Adrenal gland (tissue), 19 donors: ENCODE measurements at places on chromosomes 4 and X.

- H3K4me1 ChIP-seq = no peaks in the 10 kb centered on the region
- no peak overlapping the region for H3K4me3 ChIP-seq
- peaks cover 21% of the 10 kb centered on the region for H3K27me3 ChIP-seq
These were observed 2.0 kb downstream of the ANXA3 start for GRCh38 chr4:78553529-78554060.

DNA sequence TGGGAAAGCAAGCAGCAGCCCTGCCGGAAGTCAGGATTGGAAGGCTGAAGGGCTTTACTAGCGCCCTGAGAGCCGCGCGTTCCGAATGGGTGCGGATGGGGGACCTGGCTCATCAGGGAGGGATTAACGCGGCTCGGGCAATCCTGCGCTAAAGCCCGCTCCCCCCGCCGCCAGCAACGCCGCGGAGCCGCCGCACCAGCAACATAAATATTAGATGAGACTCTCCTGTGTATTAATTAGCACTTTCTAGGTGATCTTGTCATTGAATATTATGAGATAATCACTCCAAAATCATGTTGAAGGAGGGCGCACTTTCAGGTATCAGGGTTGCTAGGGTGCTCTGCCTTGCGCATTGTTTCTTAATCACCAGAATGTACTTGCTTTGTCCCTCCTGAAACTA lies 357.2 kb upstream of the FAM241A start:
- H3K36me3 ChIP-seq = no peaks in the 10 kb centered on the region
- no peak for DNase-seq
- no peaks in the 10 kb centered on the region for H3K4me1 ChIP-seq
- no peak overlapping the region for H3K4me3 ChIP-seq
- no peak overlapping the region for H3K27ac ChIP-seq
- no peaks in the 10 kb centered on the region for H3K27me3 ChIP-seq

GRCh38 chr4:83024233-83024632 lies 10.8 kb upstream of the COPS4 start:
- no peak for DNase-seq
- no peak overlapping the region for H3K27ac ChIP-seq
- no peaks in the 10 kb centered on the region for H3K4me1 ChIP-seq
- H3K4me3 ChIP-seq = no peak overlapping the region
- no peaks in the 10 kb centered on the region for H3K36me3 ChIP-seq

GRCh38 chr4:8523766-8524165 lies 56.4 kb upstream of the GPR78 start:
- no peaks in the 10 kb centered on the region for H3K27me3 ChIP-seq
- no peaks in the 10 kb centered on the region for H3K4me1 ChIP-seq
- no peak for DNase-seq
- H3K36me3 ChIP-seq = no peaks in the 10 kb centered on the region

GRCh38 chr4:84847978-84848377 lies 118.5 kb downstream of the WDFY3 start:
- no peak overlapping the region for H3K27ac ChIP-seq
- H3K27me3 ChIP-seq = no peaks in the 10 kb centered on the region
- H3K4me1 ChIP-seq = peaks cover 18% of the 10 kb centered on the region
- H3K4me3 ChIP-seq = no peak overlapping the region
- H3K36me3 ChIP-seq = peaks cover 9% of the 10 kb centered on the region

GRCh38 chr4:4781936-4782707 lies 77.3 kb upstream of the MSX1 start:
- no peak overlapping the region for H3K27ac ChIP-seq
- H3K36me3 ChIP-seq = no peaks in the 10 kb centered on the region
- no peak for DNase-seq
- no peaks in the 10 kb centered on the region for H3K4me1 ChIP-seq
- H3K27me3 ChIP-seq = no peaks in the 10 kb centered on the region

GRCh38 chr4:128601991-128602695 lies 207.4 kb upstream of the JADE1 start:
- no peak overlapping the region for H3K4me3 ChIP-seq
- no peaks in the 10 kb centered on the region for H3K36me3 ChIP-seq
- no peaks in the 10 kb centered on the region for H3K27me3 ChIP-seq

DNA sequence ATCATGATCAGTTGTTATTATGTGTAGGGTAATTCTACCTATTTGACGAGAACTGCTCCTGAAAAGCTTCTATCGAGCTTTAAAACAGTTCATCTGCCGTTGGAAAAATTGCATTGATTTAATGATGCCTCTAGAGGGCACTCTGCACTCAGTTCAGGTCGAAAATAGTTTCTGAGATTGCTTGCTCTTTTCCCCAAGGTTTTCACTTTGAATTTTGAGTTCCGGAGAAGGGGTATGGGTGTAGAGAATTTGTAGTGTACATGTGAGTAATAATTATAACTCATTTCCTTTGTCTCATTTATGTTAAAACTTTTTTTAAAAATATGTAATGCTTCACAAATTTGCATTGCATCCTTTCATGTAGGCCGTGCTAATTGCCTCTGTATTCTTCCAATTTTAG lies 28.4 kb upstream of the TNIP3 start:
- H3K27me3 ChIP-seq = no peaks in the 10 kb centered on the region
- H3K4me1 ChIP-seq = no peaks in the 10 kb centered on the region
- no peaks in the 10 kb centered on the region for H3K36me3 ChIP-seq
- no peak overlapping the region for H3K27ac ChIP-seq

DNA sequence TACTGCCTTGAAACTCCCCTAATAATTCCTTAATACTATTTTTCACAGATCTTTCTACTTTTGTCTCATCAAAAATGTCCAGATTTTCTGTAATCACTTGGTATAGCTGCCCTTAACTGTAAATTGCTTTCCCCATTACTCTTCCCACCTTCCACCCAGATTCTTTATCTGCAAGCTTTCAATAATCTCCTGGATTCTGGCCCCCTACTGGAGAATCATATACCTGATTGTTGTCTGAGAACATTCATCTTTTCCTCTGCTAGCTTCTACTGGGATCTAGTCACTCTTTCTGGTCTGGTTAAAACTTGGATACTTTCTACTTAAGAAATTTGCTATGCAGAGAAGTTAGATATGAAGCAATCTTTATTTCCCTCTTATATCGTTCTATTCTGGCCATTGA lies 552.6 kb downstream of the PCDH19 start:
- H3K36me3 ChIP-seq = no peaks in the 10 kb centered on the region
- no peaks in the 10 kb centered on the region for H3K4me1 ChIP-seq
- DNase-seq = no peak
- H3K4me3 ChIP-seq = no peak overlapping the region

DNA sequence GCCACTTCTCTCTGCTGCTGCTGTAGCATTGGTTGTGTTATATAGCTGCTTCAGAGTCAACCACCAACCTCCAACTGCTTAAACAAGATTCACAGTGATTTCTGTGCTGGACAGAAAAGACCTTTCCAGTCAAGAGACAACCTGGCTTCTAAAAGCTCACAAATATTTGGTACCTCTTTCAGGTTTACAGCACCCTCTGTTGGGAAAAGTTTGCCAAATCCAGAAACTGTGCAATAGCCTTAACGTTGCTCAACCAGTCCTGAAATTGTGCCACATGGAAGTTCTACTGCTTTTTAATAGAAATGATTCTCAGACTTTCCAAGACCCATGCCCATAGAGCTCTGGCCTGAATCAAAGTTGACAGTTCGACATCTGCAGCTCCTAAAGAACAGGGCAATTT lies 842.1 kb upstream of the HTR2C start:
- peak; percentile 2 for DNase-seq
- H3K27ac ChIP-seq = no peak overlapping the region
- H3K4me1 ChIP-seq = no peaks in the 10 kb centered on the region
- no peaks in the 10 kb centered on the region for H3K27me3 ChIP-seq
- H3K36me3 ChIP-seq = no peaks in the 10 kb centered on the region
- no peak overlapping the region for H3K4me3 ChIP-seq

GRCh38 chr4:156391325-156391653 lies 437.6 kb upstream of the CTSO start:
- H3K4me1 ChIP-seq = no peaks in the 10 kb centered on the region
- no peaks in the 10 kb centered on the region for H3K36me3 ChIP-seq
- H3K27ac ChIP-seq = no peak overlapping the region
- no peak overlapping the region for H3K4me3 ChIP-seq
- H3K27me3 ChIP-seq = no peaks in the 10 kb centered on the region

DNA sequence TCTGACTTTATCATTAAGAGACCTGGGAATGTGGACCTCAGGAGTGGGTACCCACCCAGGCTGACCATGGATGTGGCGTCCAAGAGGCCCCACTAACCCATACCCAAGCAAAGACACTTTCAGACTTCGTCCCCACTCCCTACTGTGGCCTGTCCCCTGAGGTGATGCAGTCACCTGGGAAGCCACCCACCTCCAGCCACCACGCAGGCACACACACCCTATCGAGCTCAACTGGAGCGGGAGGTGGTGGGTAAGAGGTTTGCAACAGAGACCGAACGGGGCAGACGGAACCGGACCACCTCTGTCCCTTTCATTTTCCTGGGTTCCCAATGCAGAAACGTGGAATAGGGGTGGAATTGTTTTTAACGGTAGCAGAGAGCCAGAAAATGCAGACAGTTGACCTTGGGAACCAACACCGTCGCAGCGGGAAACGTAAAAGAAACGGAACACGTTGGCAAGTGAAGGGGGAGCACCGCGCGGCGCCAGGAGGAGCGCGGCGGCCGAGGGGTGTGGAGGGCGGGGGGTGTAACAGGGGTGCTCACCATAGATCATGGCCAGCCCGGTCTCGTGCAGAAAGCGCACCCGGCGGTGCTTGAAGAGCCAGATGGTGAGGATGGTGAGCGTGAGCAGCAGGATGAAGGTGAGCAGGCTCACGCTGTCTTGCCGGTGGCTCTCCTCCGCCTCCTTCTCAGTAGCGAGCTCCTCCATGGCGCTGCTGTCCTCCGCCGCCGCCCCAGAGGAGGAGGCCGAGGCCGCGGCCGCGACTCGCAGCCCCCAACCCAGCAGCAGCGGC lies 559 bp downstream of the SLC9A7 start:
- no peak overlapping the region for H3K27ac ChIP-seq
- peak; percentile 50 for DNase-seq

DNA sequence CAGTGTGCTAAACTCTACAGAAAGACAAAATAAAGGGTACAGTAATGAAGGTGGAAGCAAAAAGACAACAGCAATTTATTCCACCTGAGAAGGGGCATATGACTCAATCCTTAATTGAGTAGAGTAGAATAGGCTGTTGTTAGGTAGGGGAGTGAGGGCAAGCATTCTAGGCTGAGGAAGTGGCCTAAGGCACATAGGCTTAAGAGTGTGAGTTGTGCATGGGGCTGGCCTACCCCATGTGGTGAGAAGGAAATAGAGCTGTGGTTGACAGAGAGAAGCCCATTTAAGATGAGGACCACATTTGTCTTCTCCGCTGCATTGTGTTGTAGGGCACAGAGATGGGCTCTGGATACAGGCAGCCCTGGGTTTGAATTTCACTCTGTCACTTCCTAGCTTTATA lies 3.4 kb upstream of the ZCCHC18 start:
- H3K36me3 ChIP-seq = no peaks in the 10 kb centered on the region
- H3K4me1 ChIP-seq = no peaks in the 10 kb centered on the region
- DNase-seq = no peak
- H3K4me3 ChIP-seq = no peak overlapping the region
- no peak overlapping the region for H3K27ac ChIP-seq

GRCh38 chrX:124501586-124501985 lies 155.2 kb downstream of the SH2D1A start:
- no peaks in the 10 kb centered on the region for H3K27me3 ChIP-seq
- DNase-seq = no peak
- H3K27ac ChIP-seq = no peak overlapping the region
- no peaks in the 10 kb centered on the region for H3K36me3 ChIP-seq
- H3K4me3 ChIP-seq = no peak overlapping the region

- H3K27ac ChIP-seq = no peak overlapping the region
- no peaks in the 10 kb centered on the region for H3K4me1 ChIP-seq
- no peak for DNase-seq
- peaks cover 8% of the 10 kb centered on the region for H3K27me3 ChIP-seq
- H3K36me3 ChIP-seq = no peaks in the 10 kb centered on the region
These were observed 783.2 kb downstream of the RPA4 start for GRCh38 chrX:97666890-97667289.

GRCh38 chrX:112751076-112751475 lies 71.3 kb upstream of the LHFPL1 start:
- no peaks in the 10 kb centered on the region for H3K36me3 ChIP-seq
- H3K4me1 ChIP-seq = no peaks in the 10 kb centered on the region
- H3K4me3 ChIP-seq = no peak overlapping the region
- H3K27me3 ChIP-seq = peaks cover 9% of the 10 kb centered on the region
- no peak for DNase-seq

- no peaks in the 10 kb centered on the region for H3K36me3 ChIP-seq
- peaks cover 6% of the 10 kb centered on the region for H3K4me1 ChIP-seq
- no peaks in the 10 kb centered on the region for H3K27me3 ChIP-seq
- H3K4me3 ChIP-seq = no peak within 1 kb of the TSS
These were observed at the start of gene ARMCX6 for GRCh38 chrX:101617211-101618191. Gene ARMCX6 (minus strand): TSS chrX:101618000. CDS start chrX:101616620, 1,380 bp downstream.

GRCh38 chr4:107736037-107736436 lies 16.0 kb upstream of the PAPSS1 start:
- no peaks in the 10 kb centered on the region for H3K36me3 ChIP-seq
- no peak overlapping the region for H3K27ac ChIP-seq
- no peak overlapping the region for H3K4me3 ChIP-seq
- H3K4me1 ChIP-seq = peaks cover 2% of the 10 kb centered on the region
- DNase-seq = no peak

DNA sequence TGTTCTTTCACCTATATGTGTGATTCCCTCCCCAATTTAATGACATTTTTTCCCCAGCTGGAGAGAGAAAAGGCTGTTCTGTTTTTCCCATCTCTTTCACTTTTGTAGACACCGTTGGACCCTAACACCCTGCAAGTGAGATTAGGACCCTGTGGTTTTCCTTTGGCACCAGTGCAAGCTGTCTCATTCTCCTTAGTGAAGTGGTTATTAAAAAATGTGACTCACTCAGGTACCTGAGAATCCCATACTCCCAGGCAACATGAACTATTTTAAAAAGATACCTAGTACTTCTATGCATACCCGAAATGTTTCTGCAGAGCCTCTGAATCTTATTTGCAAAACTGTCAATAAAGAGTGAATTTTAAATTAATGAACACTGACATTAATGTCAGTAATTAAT lies 175.7 kb upstream of the TBC1D9 start:
- no peak overlapping the region for H3K27ac ChIP-seq
- H3K27me3 ChIP-seq = no peaks in the 10 kb centered on the region
- H3K4me3 ChIP-seq = no peak overlapping the region
- DNase-seq = no peak

DNA sequence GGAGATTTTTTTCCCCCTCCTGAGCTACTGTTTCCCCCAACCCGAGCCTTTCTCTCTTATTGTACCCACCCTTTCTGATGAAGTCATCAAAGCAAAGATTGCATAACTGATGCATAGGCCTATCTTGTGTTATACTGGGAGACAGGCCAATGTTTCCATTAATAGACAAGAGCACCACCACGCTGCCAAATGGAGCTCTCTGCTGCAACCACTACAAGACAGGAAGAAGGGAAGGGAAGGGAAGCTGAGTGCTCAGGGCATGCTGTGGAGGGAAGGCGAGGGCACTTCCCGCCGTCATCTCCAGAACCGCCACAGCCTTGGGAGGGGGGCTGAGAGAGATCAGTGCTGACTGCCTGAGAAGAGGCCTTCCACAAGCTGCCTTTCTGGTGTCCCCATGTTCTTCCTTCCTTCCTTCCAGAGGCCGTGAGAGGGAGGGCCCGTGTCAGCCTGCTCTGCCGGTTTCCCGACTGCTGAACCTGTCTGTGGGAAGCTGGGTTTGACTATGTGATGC lies 75.0 kb downstream of the MGST2 start:
- no peaks in the 10 kb centered on the region for H3K27me3 ChIP-seq
- peak overlapping the region; percentile 77 for H3K27ac ChIP-seq
- peaks cover 54% of the 10 kb centered on the region for H3K4me1 ChIP-seq
- no peak overlapping the region for H3K4me3 ChIP-seq
- peak; percentile 89 for DNase-seq
